Sigmoid colon (tissue), 7 donors: ENCODE measurements at places on chromosomes 11 and 22. TPM values are rescaled to one million over a fixed set of nuclear protein-coding genes. Genes with fewer than 3 reads are reported as not detected.

The OR10G7 gene
- not detected for total RNA-seq

The UCP3 gene
- total RNA-seq, result 0.71 TPM

The PDGFD gene
- total RNA-seq, result 11.6 TPM

The MYRF gene
- total RNA-seq, result 0.54 TPM

DNA sequence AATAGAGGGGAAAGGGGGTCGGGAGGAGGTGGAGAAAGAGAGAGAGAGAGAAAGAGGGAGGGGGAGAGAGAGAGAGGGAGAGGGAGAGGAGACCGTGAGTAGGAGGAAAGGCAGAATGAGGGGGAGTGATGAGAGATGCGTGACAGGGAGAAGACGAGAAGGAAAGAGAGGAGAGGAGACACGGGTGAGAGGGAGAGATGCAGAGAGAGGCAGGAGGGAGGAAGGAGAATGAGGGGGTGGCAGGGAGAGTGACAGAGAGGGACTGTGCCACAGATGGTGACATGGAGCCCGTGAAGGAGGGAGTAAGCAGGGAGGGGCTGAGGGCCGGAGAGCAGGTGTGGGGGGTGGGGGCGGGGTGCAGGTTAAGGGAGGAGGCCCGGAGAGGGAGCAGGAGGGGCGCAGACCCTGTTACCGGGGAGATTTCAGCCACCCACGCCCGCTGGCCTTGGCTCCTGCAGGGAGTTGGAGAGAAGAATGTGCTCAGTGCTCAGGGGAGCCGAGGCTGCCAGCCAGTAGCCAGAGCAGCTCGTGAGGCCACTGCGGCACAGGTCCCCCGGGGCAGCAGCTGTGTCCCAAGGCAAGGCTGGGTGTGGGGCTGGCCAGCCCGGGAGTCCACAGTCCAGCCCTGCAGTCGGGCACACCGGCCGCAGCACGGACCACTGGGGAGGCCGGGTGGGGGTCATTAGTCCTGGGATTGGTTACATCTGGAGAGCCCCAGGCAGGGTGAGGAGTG, at the start of gene SSTR3:
SSTR3 (minus strand) TSS at position 304 of the 733 bp plus-strand sequence. CDS start 4,674 bp downstream, outside the sequence.
- H3K36me3 ChIP-seq, result no peaks in the 10 kb centered on the region
- no peak within 1 kb of the TSS for H3K27ac ChIP-seq
- no peaks in the 10 kb centered on the region for H3K4me1 ChIP-seq

DNA sequence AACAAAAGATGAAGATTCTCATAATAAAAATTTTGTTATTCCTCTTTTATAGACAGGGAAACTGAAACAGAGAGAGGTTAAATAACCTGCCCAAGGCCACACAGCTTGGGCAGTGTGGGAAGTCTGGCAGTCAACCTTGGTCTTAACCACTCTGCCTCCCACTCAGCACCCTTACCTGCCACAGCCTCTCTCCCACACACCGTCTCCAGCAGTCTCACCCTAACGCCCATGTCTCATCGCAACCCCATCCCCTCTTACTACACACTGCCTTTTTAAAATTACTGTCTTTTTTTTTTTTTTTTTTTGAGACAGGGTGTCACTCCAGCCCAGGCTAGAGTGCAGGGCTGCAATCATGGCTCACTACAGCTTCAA, 25.0 kb downstream of the ARRB1 start:
- H3K27ac ChIP-seq, result peak overlapping the region; percentile 86
- no peaks in the 10 kb centered on the region for H3K27me3 ChIP-seq
- H3K4me1 ChIP-seq, result peaks cover 59% of the 10 kb centered on the region
- H3K4me3 ChIP-seq, result no peak overlapping the region
- H3K36me3 ChIP-seq, result no peaks in the 10 kb centered on the region

DNA sequence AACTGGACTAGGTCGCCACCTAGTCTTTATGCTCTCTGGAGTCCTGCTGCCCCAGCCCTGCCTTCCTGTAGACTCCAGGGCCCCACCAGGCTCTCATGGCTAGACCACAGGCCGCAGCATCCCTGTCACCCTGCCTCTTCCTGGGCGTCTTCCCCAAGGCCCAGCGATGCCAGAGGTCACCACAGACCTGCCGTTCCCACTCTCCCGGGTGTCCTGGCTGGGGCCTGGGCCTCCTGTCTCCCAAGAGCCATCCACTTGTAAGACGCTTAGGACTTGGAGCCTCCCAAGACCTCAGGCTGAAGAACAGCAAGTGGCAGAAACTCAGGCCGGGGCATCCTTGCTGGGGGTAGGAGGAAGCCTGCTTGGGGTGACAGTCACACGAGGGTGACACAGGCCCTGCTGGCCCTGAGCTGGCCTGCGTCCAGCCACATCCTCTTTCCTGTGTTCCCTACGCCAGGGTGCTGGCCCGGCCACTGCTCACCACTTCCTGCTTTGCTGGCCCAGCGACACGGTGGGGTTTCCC, 2.0 kb upstream of the TCIRG1 start:
- peaks cover 53% of the 10 kb centered on the region for H3K4me1 ChIP-seq
- H3K36me3 ChIP-seq, result peaks cover 18% of the 10 kb centered on the region

- H3K4me3 ChIP-seq, result no peak overlapping the region
- no peaks in the 10 kb centered on the region for H3K27me3 ChIP-seq
- DNase-seq, result no peak
- H3K36me3 ChIP-seq, result no peaks in the 10 kb centered on the region
Measured at GRCh38 chr22:27755521-27756211, 45.9 kb downstream of the MN1 start.

- no peak for DNase-seq
- H3K27ac ChIP-seq, result no peak overlapping the region
- H3K36me3 ChIP-seq, result no peaks in the 10 kb centered on the region
Measured at GRCh38 chr22:42174062-42174461, 43.5 kb upstream of the CYP2D6 start.

DNA sequence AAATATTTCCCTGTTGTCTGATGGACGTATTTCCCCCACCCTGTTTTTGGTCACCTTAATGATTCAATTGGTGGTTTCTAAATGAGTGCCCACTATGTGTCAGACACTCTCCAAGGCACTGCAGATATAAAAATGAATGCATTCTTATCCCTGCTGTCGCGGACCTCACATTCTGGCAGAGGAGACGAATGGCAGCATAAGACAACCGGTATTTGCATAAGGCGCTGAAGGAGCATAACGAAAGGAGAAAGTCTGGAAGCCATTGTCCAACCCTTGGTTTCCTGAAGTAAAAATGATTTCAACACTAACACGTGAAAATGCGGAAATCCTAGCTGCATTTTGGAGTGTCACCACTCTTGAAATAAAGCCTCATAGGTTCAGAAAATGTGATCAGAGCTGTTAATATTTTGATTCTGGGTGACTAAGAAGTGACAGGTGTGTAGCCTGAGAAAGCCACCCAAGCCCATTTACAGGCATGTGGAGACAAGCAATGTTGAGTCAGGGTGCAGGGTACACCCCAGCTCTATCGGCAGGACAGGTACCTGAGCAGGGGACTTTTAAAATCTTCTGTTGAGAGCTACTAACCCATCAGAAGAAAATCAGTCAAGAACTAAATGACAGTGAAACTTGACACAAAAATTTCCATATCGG, 10.1 kb upstream of the GAB2 start:
- H3K36me3 ChIP-seq, result no peaks in the 10 kb centered on the region
- no peaks in the 10 kb centered on the region for H3K27me3 ChIP-seq
- H3K4me1 ChIP-seq, result no peaks in the 10 kb centered on the region
- no peak overlapping the region for H3K4me3 ChIP-seq

DNA sequence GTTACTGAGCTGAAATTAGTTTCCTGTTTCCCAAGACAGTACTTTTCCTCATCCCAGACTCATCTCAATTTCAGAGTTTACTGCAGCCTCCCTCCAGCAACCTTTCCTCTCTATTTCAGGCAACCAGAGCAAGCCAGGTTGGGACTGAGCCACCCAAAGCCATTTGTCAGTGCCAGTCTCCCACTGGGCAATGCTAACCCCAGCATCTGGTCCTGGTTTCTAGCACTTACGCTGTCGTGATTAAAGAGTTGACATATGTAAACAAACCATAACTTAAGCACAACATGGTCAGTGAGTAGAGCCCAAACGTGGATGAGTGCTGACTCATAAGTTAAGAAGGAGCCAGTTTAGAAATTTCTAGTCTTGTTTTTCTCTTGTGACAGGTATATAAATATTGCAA, 119.6 kb upstream of the BLID start:
- DNase-seq, result peak; percentile 86
- no peak overlapping the region for H3K4me3 ChIP-seq
- H3K27ac ChIP-seq, result peak overlapping the region; percentile 55
- H3K36me3 ChIP-seq, result no peaks in the 10 kb centered on the region
- H3K27me3 ChIP-seq, result no peaks in the 10 kb centered on the region

DNA sequence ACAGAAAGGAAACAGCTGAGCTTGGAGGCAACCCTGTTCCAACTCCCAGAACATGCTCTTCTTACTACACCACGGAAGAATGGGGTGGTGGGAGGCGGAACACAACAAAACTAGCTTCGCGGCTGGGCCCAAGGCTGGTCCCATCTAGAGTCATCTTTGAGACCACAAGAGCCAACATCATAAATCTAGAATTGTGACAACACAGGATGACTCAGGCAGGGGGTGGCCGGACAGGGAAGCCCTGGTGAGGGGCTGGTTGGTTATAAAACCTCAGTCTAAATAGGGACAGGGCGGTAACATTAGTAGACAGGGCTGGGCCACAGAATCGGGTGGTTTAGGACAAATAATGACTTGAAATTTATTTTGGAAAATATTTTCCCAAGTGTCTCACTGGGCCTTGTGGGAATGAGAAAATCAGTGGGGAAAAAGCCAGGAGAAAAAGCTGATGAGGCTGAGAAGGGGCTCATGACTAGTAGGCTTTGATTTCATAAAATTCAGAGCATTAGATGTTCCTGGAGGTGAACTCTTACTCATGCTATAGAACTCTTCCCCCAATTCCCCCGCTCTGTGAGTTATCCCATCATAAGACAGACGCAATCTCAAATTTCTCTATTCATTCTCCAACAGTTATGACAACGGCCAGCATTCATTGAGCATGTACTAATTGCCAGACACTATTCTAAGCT, 151.8 kb upstream of the TIMP3 start:
- H3K27me3 ChIP-seq, result no peaks in the 10 kb centered on the region
- no peaks in the 10 kb centered on the region for H3K36me3 ChIP-seq
- peak overlapping the region; percentile 48 for H3K27ac ChIP-seq
- no peaks in the 10 kb centered on the region for H3K4me1 ChIP-seq

- no peaks in the 10 kb centered on the region for H3K27me3 ChIP-seq
- no peak overlapping the region for H3K27ac ChIP-seq
- peaks cover 17% of the 10 kb centered on the region for H3K36me3 ChIP-seq
- no peaks in the 10 kb centered on the region for H3K4me1 ChIP-seq
- no peak for DNase-seq
- H3K4me3 ChIP-seq, result no peak overlapping the region
Measured at GRCh38 chr11:46760429-46761128, 41.6 kb downstream of the F2 start.

DNA sequence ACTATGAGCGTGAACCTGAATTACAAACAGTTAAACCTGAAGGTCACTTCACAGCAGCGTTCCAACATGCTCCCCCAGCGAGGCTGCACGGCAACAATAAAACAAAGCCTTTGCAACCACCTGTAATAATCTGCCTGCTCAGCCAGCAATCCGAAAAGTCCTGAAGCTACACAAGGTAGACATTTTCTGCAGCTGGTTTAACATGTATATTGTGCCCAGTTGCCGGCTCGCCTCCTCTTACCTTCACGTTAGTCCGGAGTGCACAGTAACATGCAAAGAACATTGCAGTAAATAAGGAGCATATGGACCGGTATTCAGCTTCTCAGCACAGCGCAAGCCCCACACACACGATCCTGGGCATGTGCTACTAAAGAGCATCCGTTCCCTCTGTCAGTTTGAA, 704.3 kb downstream of the DLG2 start:
- H3K4me3 ChIP-seq, result peak overlapping the region; percentile 5
- no peaks in the 10 kb centered on the region for H3K27me3 ChIP-seq
- no peak for DNase-seq
- no peaks in the 10 kb centered on the region for H3K4me1 ChIP-seq

DNA sequence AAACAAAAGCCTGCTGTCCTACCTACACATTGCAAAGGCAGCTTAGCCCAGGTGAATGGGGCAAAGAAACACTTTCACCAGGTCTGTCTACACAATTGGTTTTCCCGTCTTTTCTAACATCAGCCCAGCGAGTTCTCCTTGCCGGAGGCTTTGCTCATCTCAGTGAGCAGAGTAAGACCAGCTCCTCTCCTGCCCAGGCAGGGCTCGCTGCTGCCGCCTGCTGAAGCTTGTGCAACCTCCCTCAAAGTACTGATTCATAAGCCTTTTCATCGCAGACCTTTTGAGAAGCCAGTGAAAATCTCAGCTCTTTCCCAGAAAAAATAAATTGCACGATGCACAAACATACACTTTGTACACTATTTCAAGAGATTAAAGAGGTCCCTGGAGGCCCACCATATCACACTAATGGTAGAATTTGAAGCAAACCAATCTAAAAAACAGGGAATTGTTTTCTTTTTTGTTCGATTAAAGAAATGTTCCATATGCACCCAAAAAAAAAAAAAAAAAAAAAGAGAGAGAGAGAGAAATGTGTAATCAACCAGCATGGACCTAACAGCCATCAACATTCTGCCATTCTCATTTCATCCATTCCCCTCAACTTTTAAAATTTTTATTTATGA, 328.1 kb upstream of the MPPED2 start:
- DNase-seq, result no peak
- H3K4me1 ChIP-seq, result no peaks in the 10 kb centered on the region
- H3K4me3 ChIP-seq, result no peak overlapping the region
- no peak overlapping the region for H3K27ac ChIP-seq
